Upper lobe of left lung (tissue), 6 donors: ENCODE measurements at places on chromosomes 2 and 18. TPM values are rescaled to one million over a fixed set of nuclear protein-coding genes. Genes with fewer than 3 reads are reported as not detected.
A peak's percentile ranks its signal among the peaks of the same experiment; 100 is the strongest.

- DNase-seq = no peak
These were observed 44.0 kb upstream of the PDCL3 start for GRCh38 chr2:100518801-100519200.

- no peak for DNase-seq
These were observed 23.3 kb upstream of the NPAS2 start for GRCh38 chr2:100796499-100797100.

- DNase-seq = no peak
These were observed 32.1 kb upstream of the PTMA start for GRCh38 chr2:231676243-231676642.

DNA sequence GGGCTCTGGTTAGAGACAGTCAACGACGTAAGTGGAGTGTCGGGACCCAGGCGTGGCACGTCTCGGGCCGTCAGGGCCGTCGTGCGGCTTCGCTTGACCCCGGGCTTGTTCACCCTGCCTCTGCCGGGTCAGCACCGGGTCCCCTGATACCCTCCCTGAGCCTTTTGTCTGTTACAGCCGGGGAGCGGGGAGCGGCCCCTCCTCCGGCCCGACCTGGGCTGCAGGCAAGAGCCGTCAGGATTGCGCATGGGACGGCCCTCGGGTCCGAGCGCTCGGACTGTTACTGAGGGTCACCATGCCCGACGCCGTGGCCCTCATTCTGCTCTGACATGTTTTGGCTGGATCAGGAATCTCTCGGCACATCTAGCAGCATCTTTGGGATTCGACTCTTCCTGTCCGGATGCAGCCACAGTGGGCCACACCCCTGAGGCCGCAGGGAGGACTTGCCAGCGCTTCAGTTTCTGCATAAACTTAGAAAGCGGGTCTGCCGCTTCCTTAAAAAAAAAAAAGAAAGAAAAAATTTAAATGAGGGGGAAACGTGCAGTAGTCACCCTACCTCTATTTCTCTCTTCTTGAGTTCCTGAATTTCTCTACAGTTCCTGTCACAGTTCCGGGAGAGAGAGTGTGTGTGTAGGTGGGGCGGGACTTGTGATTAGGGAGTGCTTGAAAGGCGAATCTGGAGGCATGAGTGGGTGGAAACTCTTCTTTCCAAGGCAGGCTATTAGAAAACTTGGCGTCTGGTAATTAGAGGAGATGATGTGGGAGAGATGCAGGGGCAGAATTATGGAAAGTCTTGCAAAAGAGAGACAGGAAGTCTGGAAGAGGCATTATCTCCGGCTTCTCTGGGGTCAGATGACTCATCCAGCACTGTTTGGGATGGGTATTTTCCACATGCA lies 909 bp downstream of the TMEM87B start:
- peak; percentile 78 for DNase-seq

Gene KCNG2
- 0.54 TPM for total RNA-seq

Gene TEKT4
- 2.1 TPM for total RNA-seq

Gene FKBP7
- total RNA-seq = 13.3 TPM
